ENCODE measurements at places on chromosomes 5 and 9.

DNA sequence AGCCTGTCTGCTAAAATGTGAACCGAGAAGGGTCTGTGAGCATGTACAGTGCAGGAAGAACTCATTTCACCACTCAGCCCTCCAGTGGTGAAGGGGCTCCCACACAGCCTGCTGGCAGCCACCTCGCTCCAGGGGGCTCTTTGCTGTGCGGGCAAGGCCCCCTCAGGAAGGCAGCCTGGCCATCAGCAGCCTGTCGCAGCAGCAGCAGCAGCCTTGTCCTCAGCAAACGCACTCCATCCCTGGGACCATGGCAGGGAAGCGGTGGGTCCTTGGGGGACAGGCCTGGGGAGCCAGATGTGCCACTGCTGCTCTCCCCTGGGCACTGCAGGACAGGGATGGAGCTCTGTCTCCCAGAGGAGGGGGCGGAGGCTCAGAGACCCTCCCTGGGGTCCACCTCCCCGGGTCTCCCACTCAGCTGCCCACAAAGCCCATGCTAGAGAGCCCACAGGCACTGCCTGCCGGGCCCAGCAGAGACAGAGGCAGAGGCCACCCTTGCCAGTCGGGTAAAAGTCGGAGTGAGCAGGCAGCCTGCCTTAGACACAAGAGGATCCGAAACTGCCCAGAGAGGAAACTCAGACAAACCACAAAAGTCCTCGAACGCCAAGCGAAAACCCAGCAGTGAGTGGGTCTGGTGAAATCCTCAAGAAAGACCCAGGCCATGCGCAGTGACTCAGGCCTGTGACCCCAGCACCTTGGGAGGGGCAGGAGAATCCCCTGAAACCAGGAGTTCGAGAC, 8.0 kb downstream of the BRD3 start:
- peak; percentile 46 for DNase-seq

DNA sequence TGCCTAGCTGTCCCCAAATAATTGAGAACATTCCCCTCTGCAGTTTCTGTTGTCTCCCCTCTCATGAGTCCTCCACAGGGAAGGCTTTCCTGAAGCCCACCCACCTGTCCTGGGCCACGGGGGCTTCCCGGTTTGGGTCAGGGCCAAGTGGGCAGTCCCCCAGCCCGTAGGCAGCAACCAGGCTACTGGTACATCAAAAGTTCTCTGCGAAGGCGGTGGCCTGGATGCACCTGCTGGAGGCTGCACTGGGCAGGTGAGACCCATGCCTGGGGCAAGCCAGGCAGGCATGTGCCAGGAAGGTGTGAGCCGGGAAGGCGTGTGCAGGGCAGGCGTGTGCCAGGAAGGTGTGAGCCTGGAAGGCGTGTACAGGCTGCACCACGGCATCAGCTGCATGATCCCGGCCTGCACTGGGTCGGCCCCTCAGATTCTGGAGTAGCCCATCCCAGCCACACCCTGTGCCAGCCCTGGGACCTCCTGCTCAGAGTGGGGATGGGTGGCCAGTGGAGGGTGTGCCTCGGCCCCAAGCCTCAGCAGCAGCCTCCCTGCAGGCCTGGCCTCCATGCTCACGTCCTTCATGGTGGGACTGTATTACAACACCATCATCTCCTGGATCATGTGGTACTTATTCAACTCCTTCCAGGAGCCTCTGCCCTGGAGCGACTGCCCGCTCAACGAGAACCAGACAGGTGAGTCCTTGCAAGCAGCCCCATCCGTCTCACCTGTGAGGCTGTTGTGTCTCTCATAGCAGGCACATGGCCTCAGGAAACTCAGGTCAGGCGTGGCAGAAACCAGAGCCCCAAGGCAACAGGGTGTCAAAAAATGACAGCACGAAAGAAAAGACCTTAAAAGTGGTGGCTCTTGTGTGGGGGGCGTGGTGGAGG, 8.7 kb downstream of the SLC6A19 start:
- DNase-seq, result no peak

- no peak for DNase-seq
These were observed 21.0 kb downstream of the OSTF1 start for GRCh38 chr9:75109210-75109839.

- no peak for DNase-seq
These were observed 81.5 kb downstream of the NIPBL start for GRCh38 chr5:36957953-36958537.

DNA sequence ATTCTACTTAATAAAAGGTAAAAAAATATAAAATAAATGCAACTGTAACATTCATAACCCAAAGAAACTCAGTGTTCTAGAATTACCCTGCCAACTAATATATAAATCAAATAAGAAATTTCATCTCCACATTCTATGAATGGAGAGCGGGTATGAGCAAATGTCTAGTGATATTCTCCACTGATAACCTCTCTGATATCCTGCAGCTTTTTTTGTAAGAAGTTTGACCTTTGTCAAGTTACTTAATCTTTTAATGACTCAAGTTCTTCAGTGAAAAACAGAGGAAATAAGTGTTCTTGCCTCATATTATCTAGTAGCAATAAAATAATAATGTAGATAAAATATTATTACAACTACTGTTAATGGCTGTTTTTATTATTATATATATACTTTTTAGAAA, 1275.6 kb upstream of the CDH9 start:
- no peak for DNase-seq

Measured in ecto neural progenitor cell (in vitro differentiated cells).